Omental fat pad (tissue), 4 donors: ENCODE measurements at places on chromosomes 7 and 10. TPM values are rescaled to one million over a fixed set of nuclear protein-coding genes. Genes with fewer than 3 reads are reported as not detected.
A peak's percentile ranks its signal among the peaks of the same experiment; 100 is the strongest.

DNA sequence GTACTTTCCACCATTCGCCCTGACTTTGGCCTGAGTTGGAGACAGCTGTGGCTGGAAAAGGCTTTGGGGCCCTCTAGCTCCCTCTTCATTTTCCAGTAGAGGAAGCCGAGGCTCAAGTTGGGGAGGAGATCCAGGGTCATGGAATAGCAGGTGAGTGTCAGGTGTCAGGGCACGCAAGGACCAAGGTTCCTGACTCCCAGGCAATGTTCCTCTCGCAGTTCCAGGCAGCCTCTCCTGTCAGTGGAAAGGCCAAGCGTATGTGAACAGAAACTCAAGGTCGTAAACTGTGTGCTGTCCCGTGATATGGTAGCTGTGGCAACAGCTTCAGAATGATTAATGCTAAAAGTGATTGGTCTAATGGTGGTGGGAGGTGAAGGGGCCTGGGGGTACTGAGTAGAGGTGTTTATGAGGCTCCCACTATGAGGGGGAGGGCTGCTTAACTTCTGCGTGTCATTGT lies 13.2 kb downstream of the ADAMTS14 start:
- no peak for DNase-seq

GRCh38 chr10:8332730-8333111 lies 278.2 kb downstream of the GATA3 start:
- DNase-seq = no peak

- no peak for DNase-seq
These were observed 113.6 kb downstream of the FAM53B start for GRCh38 chr10:124630551-124630950.

DNA sequence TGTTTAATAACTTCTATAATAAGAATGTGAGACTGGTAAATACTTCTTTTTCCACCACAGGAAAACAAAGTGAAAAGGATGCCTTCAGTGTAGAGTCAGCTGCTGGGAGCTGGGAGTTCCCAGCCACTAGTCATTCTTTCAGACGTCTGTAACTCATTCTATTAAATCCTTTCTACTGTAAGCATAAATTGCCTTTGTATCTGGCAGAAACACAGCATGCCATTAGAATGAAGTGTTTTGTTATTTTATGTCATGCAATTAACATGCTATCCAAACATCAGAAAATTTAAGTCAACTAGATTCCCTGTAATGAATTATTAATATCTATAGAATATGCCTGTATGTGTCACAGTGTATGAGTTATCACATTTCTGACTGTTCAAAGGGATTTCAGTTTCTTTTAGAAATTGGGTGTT lies 14.3 kb downstream of the BPGM start:
- no peak for DNase-seq

DNA sequence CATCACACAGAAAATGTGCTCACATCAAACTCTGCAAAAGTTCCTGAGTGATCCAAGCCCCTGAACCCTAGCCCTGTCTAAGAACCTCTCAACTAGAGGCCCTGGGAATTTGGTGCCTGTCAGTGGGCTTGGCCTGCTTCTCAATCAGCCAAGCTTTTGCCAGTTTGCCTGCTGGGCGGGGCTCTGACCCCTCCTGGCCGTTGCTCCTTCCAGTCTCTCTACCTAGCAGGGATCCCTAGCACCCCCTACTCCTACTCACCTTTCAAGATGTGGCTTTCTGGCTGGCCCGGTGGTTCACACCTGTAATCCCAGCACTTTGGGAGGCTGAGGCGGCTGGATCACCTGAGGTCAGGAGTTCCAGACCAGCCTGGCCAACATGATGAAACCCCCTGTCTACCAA lies 2.1 kb downstream of the KLRG2 start:
- no peak for DNase-seq

- no peak for DNase-seq
These were observed 305.0 kb downstream of the GPR37 start for GRCh38 chr7:124460555-124460954.

- DNase-seq = peak; percentile 7
These were observed 55.7 kb downstream of the INSIG1 start for GRCh38 chr7:155353256-155353897.

- DNase-seq = no peak
These were observed at the start of gene EFCAB10 for GRCh38 chr7:105581066-105581811. TSS of gene EFCAB10 (minus strand) at chr7:105581493. CDS start at chr7:105581463, 30 bp downstream.

DNA sequence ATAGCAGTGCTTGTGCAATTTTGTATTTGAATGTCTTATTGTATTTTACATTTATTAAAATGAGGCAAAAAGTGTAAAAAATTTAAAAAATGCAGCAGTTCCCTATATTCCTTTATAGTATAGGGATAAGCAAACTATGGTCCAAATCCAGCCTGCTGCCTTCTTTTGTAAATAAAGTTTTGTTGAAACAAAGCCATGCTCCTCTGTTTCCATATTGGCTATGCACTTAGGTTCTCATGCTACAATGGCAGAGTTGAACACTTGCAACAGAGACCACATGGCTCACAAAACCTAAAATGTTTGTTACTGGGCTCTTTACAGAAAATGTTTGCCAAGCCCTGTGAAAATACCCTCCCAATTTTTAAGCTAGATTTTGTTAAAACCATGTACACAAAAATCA lies 50.1 kb downstream of the ARHGAP12 start:
- DNase-seq = no peak

- DNase-seq = no peak
These were observed 210.2 kb downstream of the MDFIC start for GRCh38 chr7:115132096-115132495.

GRCh38 chr7:87223666-87224065 lies 4.1 kb upstream of the TMEM243 start:
- no peak for DNase-seq

GRCh38 chr7:136585954-136586670 lies 282.3 kb upstream of the CHRM2 start:
- DNase-seq = no peak

Gene PRTFDC1
- total RNA-seq = 5.4 TPM

Gene OPN1SW
- total RNA-seq = not detected

Gene NUTM2A
- 0.56 TPM for total RNA-seq

Gene EPO
- not detected for total RNA-seq

Gene MYOZ1
- total RNA-seq = not detected

Gene HOXA1
- 0.79 TPM for total RNA-seq

Gene OPALIN
- not detected for total RNA-seq

Gene PDLIM1
- 94.0 TPM for total RNA-seq

Gene TRIM50
- total RNA-seq = not detected

Gene PLXDC2
- 72.0 TPM for total RNA-seq

Gene CCT6A
- 112 TPM for total RNA-seq

Gene CTNNA3
- 1.2 TPM for total RNA-seq
